Stimulated activated CD8-positive, alpha-beta memory T cell treated with anti-CD3 and anti-CD28 coated beads, Interleukin-15, amount 100 ng/mL, for 4 hours (primary cell): ENCODE measurements at places on chromosomes 5 and 9.

DNA sequence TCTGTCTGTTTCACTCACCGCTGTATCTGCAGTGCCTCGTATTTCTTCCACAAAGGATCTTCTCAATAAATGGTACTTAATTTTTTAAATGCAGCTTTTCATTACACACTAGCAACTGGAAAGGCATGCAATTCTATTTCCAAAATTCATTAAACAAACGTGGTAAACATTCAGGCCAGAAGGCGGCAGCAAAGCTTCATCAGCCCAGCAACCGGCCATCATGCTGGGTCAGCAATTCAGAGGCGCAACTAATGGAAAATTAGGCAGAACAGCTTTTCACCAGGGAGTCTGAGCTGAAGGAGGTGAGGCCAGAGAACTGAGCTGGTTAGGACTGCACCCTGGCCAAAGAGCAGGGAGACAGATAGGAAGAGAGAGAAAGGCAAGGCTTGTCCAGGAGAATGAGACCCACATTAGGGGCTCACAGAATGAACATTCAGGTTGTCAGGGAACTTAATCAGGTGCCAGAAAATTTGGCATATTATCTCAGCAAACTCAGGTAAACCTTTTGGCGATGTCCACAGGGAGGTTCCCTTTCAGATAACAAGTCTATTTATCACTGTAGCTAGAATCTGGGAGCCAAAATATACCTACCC is 17.7 kb upstream of the RNF180 start:
- DNase-seq = no peak

- DNase-seq = no peak
These were observed 859.5 kb downstream of the PTPRD start for GRCh38 chr9:9753266-9753665.

- DNase-seq = no peak
These were observed 5.0 kb downstream of the TENT4A start for GRCh38 chr5:6718161-6718681.

DNA sequence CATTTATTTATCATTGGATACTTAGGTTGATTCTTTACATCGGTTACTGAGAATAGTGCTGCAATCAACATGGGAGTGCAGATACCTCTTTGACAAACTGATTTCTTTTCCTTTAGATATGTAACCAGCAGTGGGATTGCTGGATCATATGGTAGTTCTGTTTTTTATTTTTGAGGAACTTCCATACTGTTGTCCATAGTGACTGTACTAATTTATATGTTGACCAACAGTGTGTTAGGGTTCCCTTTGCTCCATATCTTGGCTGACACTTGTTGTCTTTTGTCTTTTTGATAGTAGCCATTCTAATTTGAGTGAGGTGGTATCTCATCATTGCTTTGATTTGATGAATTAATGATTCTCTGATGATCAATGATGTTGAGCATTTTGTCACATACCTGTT is 137.3 kb upstream of the PITX1 start:
- no peak for DNase-seq

GRCh38 chr9:36881743-36882441 is 152.2 kb downstream of the PAX5 start:
- DNase-seq = no peak

DNA sequence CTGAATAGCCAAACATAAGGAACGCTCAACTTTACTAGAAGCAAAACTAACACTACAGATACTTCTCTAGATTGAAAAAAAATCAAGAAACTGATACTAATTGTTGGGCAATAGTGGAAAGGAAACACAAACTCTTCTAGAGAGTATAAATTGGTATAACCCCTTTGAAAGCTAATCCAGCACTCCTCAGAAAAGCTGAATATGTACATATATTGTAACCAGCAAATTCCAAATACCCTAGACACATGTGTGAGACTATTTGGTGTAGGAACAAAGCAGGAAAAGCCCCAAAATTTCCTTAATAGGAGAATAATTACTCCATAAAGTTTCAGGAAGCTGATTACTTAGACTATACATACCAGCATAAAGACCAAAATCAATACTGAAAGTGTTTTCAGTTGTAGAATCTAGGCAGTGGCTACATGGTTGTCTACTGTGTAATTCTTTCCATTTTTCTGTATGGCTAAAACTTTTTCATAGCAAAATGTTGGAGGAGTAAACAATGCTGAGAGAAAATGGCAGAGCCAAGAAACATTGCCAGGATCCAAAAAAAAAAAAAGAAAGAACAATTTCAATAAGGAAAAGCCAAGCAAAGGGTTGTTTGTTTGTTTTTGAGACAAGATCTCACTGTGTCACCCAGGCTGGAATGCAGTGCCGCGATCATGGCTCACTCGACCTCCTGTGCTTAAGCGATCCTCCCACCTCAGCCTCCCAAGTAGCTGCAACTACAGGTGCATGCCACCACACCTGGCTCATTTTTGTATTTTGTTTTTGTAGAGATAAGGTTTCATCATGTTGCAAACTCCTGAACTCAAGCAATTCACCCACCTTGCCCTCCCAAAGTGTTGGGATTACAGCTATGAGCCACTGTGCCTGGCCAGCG is 15.0 kb downstream of the SKP1 start:
- no peak for DNase-seq

GRCh38 chr9:122055701-122056100 is 37.4 kb downstream of the TTLL11 start:
- DNase-seq = no peak

- no peak for DNase-seq
These were observed 11.3 kb upstream of the LHX2 start for GRCh38 chr9:124000161-124000783.

DNA sequence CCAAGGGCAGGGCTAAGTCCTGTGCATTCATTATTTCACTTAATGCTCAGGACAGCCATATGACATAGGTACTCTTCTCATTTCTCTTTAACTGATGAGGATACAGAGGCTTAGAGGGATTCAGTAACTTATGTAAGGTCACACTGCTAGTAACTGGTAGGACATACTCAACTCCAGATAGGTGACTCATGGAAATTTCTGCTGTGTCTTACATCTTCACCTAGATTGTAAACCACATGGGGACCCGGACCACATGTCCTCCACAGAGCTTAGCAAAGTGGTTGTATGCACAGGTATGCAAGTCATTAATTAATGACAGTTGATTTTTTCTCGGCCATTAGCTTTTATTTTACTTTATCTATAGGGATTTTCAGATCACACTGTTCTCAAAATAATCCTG is 29.3 kb downstream of the SLC1A1 start:
- DNase-seq = no peak

- no peak for DNase-seq
These were observed 106.5 kb downstream of the FANCC start for GRCh38 chr9:95211028-95211427.

- DNase-seq = no peak
These were observed 107.5 kb downstream of the NDFIP1 start for GRCh38 chr5:142215915-142216681.

- no peak for DNase-seq
These were observed 371.2 kb downstream of the CDH18 start for GRCh38 chr5:19616701-19617215.

DNA sequence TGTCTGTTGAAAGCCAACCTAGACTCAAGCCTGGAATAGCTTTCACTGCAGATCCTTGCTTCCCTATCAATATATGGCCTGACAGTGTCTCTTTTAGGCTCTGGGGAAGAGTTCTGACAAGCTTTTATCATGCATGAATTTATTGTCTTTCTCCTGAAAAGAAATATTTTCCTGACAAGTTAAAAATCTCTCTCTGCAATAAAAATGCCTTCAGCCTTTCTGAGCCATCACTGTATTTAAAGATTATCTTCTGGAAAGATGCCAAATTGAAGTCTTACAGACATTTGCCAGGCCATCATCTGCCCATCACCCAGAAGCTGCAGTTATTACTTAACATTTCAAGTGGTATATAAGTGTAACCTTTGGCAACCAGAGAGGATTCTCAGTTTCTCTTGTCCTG is 88.1 kb upstream of the HTR1A start:
- DNase-seq = no peak

DNA sequence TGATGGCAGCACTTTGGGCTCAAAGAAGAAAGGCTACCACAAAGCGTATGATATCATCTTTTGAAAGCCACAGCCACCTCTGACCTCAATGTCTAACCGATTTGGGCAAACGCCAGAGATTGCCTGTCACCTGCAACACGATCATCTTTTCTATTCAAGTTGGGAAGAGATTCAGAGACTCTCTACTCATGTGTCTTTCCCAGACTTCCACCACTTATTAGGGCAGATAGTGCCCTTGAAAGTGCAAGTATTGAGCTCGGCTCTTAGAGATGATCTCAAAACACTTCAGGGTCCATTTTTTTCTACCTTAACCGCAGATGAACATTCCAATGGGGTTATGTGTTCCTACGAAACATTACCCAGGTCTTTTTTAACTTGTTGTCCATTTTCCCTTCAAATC is 213.7 kb downstream of the DRD1 start:
- no peak for DNase-seq

- no peak for DNase-seq
These were observed 39.8 kb upstream of the WHRN start for GRCh38 chr9:114545055-114545454.

- no peak for DNase-seq
These were observed 132.4 kb downstream of the TTLL11 start for GRCh38 chr9:121960665-121961064.

DNA sequence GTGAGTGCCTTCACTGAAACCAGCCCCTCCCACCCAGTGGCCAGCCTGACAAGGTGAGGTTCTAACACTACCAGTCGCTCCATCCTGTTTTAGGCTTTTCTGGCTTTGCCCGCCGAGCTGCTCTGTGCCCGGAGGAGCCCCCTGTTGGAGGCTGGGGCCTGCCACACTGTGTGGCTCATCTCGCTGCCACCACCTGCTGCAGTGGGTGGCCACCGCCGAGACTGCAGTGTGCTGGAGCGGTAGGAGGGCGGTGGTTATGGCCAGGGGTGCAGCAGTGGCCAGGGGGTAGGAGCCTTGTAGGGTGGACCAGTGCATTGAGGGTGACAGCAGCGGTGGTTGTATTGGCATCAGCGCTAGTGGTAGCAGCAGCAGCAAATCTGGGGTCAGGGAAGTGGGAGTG is 74.7 kb upstream of the PCAT7 start:
- no peak for DNase-seq

DNA sequence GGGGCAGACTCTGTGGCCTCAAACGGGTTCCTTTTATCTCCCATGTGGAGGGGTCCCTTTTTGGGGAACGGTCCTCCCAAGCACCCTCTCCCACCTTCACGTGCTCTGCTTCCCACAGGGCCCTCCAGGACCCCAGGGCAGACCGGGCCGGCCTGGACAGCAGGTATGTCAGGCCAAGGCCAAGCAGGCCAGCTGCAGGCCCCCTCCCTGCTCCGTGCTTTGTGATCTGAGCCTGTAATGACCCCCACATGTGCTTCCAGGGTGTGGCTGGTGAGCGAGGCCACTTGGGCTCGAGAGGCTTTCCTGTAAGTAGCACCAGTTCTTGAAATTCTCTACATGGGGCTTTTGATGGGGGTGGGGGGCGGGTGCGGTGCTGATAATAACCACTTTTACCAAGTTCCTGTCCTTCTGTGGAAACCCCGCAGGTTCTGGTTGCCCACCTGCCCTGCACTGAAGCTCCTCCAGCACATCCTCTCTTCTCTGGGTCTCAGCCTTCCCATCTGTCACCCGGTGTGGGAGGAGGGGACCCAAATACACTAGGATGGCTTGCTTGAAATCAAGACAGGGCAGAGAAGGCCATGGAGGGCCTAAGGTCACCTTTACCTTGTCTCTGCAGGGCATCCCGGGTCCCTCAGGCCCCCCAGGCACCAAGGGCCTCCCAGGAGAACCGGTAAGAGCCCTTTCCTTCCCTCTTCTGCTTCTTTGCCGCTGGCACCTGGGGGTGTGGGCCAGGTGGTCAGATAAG is 57.9 kb upstream of the ORM1 start:
- no peak for DNase-seq

DNA sequence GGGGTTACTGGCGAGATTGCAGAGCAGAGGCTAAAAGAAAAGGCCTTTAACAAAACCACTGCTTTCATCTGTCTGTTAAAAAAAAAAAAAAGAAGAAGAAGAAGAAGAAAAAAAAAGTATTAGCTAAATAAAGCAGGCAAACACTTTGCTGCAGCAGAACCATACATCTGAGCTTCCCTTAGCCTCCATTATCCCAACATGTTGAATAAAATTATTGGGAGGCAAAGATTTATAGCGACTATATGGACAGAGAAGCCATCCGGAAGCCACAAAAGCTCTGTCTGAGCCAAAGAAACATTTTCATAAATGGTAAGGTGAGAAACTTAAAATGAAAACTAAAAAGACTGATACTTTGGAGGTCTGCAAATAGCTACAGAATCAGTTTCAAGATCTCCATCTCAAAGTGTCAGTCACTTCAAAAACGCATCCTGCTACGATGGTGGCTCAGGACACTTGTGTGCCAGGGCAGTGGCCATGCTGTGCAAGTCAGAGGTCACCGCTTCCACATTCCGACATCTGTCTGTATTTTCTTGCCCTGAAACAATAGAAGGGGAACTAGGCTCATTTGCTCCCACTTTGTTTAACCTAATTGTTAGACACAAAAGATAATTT is 9.6 kb downstream of the EFNA5 start:
- no peak for DNase-seq

- DNase-seq = no peak
These were observed 390.8 kb upstream of the PTGER4 start for GRCh38 chr5:40288800-40289485.

DNA sequence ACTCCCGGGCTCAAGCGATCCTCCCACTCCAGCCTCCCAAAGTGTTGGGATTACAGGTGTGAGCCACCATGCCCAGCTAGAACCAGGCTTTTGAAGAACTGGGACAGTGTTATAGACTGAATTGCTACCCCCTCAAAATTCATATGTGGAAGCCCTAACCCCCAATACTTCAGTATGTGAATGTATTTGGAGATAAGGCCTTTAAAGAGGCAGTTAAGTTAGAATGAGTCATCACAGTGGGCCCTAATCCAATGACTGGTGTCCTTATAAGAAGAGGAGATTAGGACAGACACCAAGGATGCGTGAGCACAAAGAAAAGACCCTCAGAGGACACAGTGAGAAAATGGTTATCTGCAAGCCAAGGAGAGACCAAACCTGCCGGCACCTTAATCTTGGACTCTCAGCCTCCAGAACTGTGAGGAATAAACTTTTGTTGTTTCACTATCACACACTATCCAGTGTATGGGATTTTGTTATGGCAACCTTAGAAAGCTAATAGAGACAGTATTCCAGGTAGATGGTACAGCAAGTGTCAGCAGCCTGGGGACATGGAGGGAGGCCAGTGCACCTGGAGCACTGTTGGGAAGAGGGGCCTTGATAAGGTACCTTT is 31.4 kb upstream of the ERGIC1 start:
- DNase-seq = no peak

DNA sequence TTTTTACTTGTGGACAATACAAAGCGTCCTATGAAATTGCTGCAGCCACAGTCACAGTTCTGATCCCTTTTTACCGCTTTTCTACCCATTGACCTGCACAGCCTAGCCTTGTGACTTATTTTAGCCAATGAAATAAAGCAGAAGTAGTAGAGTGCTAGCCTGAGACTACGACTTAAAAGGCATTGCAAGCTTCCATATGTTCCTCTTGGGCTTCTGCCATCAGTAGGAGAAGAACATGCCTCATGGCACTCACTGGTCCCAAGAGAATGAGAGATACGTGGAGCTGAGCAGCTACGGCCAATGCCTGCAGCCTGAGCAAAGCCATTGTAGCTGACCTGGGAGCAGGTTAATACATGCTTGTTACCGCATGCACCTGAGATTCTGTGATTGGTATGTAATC is 416.6 kb upstream of the CLINT1 start:
- DNase-seq = no peak
